ENCODE measurements at places on chromosomes 11 and 22. TPM values are rescaled to one million over a fixed set of nuclear protein-coding genes. Genes with fewer than 3 reads are reported as not detected.
A peak's percentile ranks its signal among the peaks of the same experiment; 100 is the strongest.

DNA sequence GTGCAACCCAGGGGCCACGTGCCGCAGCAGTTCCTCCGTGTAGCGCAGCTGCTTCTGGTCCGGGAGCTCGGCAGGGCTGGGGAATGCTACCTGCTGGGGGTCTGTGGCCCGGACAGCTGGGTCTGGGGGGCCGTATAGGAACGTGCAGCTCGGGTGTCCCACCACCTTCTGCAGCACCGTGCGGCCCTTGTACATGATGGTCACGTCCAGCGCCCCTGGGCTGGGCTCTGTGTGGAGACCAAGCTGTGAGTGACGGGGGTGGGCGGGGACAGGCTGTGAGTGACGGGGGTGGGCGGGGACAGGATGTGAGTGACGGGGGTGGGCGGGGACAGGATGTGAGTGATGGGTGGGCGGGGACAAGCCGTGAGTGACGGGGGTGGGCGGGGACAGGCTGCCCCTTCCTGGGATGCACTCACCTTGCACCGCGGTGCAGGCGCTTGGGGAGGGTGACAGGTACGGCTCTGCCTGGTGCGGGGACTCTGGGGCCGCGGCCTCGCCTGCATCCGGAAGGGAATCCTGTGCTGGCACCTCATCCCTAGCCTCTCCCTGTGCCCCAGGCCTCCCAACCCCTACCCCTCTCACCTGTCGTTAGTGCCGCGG is 2.3 kb downstream of the IRF7 start:
- peak; percentile 93 for DNase-seq

GRCh38 chr11:89347071-89347470 is 144.1 kb downstream of the NOX4 start:
- no peak for DNase-seq

The ARHGAP20 gene
- 3.9 TPM for total RNA-seq

The ACTN3 gene
- not detected for total RNA-seq

- DNase-seq, result no peak
Observed at GRCh38 chr11:83571302-83571701, 285.1 kb upstream of the CCDC90B start.

- DNase-seq, result no peak
Observed at GRCh38 chr11:14673824-14674405, 30.3 kb downstream of the PDE3B start.

- no peak for DNase-seq
Observed at GRCh38 chr11:69959461-69959860, 118.7 kb upstream of the ANO1 start.

- DNase-seq, result no peak
Observed at GRCh38 chr11:77244277-77245027, 57.0 kb downstream of the GDPD4 start.

DNA sequence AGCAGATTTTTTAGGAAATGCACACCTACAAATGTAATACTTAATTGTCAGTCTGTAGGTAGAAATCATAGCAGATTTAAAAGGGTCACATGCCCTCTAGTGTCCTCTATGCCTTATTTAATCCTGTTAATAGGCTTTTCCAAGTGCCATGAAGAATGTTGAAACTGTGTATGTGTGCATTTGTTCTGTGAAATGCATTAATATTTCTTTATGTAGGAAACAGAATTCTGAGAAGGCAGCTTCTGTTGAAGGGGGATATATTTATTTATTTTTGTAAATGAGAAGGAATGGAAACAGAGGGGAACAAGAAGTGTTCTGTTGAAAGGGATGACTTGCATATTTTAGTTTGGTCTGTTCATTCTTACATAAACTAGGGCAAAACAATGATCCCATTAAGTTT is 51.0 kb downstream of the SVIP start:
- no peak for DNase-seq

DNA sequence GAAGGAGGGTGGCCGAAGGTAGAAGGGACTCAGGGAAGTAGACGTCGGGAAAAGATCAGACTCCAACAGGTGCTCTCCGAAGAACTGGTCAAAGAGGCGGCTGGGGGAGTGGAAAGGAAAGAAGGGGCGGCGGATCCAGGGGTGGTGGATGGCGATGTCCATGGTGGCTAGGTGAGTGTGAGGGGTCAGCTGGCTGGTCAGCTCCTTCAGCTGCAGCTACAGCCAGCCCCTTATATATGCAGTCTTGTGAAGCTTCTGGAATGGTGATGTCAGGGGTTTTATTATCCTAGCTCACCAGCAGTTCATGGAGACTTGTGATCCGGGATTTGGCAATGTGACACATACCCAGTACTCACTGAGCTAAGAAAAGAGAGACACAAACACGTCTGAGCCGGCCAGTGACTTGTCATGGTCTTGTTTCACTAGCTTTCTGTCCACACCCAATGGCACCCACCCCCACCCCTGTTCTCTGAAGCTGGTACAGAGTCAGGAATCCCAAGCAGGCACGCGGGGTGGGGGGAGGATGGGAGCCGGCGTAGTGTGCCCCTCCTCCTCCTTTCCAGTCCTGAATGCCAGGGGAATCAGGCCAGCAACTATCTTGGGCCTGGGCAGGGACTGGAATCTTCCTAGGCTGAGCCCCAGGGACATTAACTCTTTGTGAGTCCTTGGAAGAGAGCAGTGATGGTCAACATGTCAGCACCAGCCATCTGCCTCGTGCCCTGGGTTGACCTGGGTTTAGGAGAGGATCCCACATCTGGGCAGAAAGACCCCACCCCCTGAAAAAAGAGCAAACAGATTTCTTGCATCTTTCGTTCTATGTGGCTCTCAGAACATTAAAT is at the start of gene CRYAB:
CRYAB (minus strand) TSS at position 208 of the 839 bp plus-strand sequence; CDS start at position 162, 46 bp downstream.
- DNase-seq, result peak; percentile 58

The E2F8 gene
- total RNA-seq, result 1.7 TPM

GRCh38 chr11:9825315-9825714 is 161.4 kb downstream of the SWAP70 start:
- no peak for DNase-seq

DNA sequence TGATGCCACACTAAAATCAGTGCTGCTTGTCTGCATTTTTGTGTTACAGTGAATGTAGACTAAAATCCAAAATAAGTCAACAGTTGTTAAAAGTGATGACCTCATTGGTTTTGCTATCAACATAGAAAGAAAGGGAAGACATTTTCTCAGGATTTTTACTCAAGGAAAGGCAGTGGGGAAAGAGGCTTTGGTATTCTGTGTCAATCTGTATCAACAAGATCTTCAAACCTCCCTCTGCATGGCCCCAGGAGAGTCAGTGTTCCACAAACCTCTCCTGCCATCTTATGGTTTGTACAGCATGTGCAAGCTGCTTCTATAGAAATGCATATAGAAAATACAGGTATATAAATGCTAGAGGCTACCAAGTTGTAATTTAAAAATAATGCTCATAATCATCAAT is 13.8 kb upstream of the OR51M1 start:
- DNase-seq, result no peak

The P4HA3 gene
- total RNA-seq, result 0.34 TPM

The FAM111B gene
- total RNA-seq, result 7.8 TPM

GRCh38 chr22:44389926-44390612 is 77.3 kb upstream of the SHISAL1 start:
- DNase-seq, result no peak

The PRODH gene
- 4.9 TPM for total RNA-seq

The RBMXL2 gene
- total RNA-seq, result not detected

- DNase-seq, result no peak
Observed at GRCh38 chr11:35363854-35364780, 55.2 kb downstream of the SLC1A2 start.

GRCh38 chr11:103441021-103441420 is 331.8 kb downstream of the DYNC2H1 start:
- DNase-seq, result no peak

GRCh38 chr22:31440681-31441080 is 41.3 kb downstream of the DRG1 start:
- DNase-seq, result no peak

The HEPN1 gene
- not detected for total RNA-seq

DNA sequence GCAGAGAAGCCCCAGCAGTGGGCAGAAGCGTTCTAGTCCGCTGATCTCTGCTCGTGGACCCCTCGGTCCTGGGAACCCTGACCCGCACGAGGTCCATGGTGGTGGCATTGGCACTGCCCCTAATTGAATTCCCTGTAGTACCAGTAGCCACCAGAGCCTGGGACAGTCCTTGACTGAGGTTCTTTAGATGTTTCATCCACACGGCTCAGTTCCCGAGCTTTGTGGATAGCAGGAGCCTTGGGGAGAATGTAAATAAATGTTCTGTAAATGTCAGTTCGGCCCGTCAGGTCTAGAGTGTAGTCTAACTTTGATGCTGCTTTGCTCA is 39.4 kb upstream of the SEPTIN5 start:
- DNase-seq, result no peak

- no peak for DNase-seq
Observed at GRCh38 chr11:2406878-2407410, 6.4 kb downstream of the TSSC4 start.

The MUC5AC gene
- 0.63 TPM for total RNA-seq

The MICAL2 gene
- total RNA-seq, result 384 TPM

The CEP164 gene
- 13.8 TPM for total RNA-seq

DNA sequence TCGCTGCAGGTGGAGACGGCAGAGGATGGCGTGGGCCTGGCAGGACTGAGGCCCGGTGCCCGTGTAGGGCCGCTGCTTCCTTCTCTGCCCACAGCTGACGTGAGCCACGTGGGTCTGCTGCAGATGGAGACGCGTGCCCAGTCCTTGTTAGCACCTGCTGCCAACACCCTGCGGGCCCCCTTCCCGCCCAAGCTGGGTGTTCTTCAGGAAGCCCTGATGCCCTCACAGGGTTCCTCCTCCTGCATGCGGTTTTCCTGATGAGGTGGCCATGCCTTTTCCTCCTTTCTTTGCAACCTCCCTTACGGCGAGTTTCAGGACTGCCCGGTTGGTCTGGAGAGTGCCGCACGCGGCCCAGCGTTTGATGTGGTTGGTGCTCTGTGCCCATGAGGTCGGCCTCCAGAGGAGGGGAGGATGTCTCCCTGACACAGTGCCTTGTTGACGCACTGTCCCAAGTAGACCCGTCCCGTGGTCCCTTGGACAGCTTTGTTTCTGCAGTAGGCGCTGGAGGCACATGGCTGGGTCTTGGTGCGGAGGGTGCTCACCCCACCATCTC is 44.7 kb downstream of the AP2A2 start:
- DNase-seq, result no peak

DNA sequence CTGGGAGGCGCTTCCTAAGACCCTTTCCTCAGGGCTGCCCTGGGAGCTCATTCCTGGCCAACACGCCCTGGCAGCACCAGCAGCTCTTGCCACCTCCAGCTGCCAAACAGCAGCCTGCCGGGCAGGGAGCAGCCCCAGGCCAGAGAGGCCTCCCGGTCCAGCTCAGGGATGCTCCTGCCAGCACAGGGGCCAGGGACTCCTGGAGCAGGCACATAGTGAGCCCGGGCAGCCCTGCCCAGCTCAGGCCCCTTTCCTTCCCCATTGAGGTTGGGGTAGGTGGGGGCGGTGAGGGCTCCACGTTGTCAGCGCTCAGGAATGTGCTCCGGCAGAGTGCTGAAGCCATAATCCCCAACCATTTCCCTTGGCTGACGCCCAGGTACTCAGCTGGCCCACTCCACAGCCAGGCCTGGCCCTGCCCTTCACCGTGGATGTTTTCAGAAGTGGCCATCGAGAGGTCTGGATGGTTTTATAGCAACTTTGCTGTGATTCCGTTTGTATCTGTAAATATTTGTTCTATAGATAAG is 7.6 kb downstream of the SLC39A13 start:
- DNase-seq, result peak; percentile 74

GRCh38 chr11:77101043-77101537 is 1.6 kb upstream of the OMP start:
- no peak for DNase-seq

The SERPING1 gene
- total RNA-seq, result 224 TPM

DNA sequence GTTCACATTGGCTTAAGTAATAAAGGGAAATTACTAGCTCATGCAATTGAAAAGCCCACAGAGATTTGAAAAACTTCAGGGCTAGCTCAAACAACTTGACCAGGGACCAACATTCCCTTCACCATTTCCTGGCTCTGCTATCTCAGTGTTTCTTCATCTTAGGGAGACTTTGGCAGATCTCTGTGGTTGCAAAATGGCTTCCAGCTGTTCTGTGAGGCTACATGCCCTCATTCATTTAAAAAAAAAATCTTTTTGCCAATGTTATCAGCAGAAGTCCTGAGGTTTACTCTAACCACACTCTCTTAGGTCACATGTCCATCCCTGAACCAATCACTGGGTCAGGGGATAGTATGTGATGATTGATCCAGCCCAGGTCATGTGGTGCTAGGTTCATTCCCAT is 13.9 kb upstream of the RASSF10 start:
- no peak for DNase-seq

- no peak for DNase-seq
Observed at GRCh38 chr11:17765356-17766072, 30.9 kb downstream of the KCNC1 start.

- no peak for DNase-seq
Observed at GRCh38 chr11:107587306-107587979, 3.5 kb upstream of the ELMOD1 start.

The SNRPD3 gene
- 77.2 TPM for total RNA-seq

The PANX3 gene
- not detected for total RNA-seq

- no peak for DNase-seq
Observed at GRCh38 chr11:122874991-122875390, 7.6 kb upstream of the JHY start.

The CLDN25 gene
- total RNA-seq, result not detected

The OOSP1 gene
- not detected for total RNA-seq

The ALDH3B2 gene
- not detected for total RNA-seq

The KCNJ5 gene
- 3.9 TPM for total RNA-seq

The OLFML1 gene
- 2.1 TPM for total RNA-seq

- DNase-seq, result no peak
Observed at GRCh38 chr11:58059007-58059350, 28.2 kb downstream of the OR6Q1 start.

DNA sequence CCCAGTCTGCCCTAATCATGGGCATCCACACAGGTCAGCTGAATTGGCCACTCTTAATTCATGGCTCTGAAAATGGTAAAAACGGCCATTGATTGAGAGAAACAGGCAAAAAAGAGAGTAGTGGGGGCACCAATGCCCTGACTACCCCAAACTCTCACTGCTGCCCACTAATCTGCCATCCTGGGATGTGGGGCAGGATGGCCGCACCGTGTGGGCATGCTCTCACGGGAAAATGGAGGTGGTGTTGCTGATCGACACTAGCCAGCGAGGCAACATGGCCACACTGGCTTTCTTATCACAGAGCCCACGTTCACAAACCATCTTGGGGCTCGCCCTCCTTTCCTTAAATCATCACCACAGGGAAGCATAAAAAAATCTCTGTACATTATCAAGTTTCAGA is 11.2 kb upstream of the TUB start:
- DNase-seq, result no peak

DNA sequence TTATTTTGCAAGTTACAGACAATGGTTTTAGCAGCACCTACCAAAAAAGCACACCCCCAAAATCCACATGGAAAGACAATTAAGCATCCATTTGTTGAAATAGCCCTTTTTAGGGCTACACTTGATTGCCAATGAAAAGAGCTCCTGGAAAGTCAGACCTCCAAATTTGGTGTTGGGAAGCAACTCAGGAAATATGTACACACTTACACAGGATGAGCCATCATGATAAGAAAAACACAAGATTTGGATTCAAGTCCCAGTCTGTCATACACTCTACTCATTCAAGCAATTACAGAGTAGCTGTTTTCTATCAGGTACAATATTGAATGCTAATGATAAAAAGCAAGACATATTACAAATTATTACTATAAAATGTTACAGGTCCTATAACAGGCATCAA is 31.5 kb downstream of the FAM168A start:
- DNase-seq, result no peak

The MUC6 gene
- not detected for total RNA-seq
